ENCODE measurements at places on chromosomes 5 and 9.

DNA sequence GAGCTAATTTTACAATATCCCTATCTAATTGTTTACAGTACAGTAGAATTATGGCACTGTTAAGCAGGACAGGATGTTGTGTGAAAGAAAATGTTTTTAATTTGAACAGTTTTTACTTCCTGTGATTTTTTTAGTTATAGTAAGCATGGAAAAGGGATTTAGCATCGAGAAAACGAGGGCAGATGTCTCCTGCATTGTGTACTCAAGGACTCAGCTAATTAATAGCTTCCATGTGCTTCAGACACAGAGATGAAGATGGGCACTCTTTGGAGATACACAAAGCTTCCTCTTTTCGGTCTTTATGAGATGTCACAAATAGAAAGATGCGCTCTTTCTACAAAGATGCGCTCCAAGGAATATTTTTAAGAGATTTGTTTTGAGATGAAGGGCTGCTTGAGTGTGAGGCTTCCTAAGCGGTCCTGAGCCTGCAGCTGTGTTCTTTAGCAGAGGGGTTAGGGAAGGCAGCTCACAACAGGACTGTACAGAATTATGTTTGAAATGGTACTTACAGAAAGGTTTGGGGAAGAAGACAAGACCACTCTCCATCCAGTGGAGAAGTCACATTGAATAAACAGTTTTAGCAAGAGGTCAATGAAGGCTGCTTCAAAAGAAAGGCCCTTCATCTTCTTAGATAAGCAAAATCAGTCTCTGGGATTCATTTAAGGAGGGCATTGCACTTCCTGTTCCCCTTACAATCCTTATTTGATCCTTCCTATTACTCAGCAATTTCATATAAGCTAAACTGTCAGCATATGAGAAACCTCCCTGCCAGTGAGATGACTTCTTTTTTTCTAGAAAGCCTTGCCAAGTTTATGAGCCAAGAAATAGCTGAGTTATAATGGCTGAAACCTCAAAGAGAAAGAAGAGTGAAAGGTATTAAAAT lies 311.5 kb downstream of the EFNA5 start:
- no peak for DNase-seq

DNA sequence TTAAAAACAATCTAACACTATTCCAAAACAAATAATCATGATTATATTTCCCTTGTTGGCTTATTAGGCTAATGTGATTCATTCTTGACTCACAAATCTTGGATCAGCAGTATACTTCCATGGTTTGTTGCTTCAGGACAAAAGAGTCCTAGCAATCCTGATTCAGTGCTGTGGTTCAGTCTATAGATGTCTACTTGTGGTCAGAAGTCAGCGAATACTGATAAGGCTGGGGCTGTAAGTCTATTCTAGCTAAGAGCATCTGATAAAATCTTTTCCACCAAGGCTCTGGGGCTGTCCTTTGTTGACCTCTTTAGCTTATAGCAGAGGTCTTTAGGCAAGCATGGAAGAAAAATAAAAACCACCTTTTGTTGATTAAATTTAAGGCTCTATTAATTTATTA lies 4.4 kb upstream of the SMIM3 start:
- no peak for DNase-seq

- no peak for DNase-seq
These were observed 908.0 kb upstream of the COX7C start for GRCh38 chr5:85709728-85710127.

DNA sequence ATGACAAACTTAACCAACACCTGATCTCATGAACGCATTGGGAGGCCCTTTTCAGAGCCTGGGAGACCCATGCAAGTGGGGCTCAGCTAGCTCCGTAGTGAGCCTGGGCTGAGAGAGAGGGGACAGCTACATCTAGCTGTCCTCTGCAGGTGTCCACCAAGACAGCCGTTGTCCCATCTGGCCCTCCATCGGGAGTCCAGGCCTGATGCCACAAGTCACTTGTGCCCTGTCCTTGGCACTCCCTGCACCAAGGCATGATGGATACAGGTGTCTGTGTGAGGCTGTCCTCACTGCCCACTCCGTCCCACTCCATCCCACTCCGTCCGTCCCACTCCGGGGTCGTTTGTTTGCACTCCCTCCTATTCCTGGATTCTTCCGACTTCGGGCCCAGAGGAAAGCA lies 2.5 kb upstream of the EDF1 start:
- no peak for DNase-seq

- DNase-seq = no peak
These were observed 412 bp downstream of the IZUMO3 start for GRCh38 chr9:24545285-24545684.

DNA sequence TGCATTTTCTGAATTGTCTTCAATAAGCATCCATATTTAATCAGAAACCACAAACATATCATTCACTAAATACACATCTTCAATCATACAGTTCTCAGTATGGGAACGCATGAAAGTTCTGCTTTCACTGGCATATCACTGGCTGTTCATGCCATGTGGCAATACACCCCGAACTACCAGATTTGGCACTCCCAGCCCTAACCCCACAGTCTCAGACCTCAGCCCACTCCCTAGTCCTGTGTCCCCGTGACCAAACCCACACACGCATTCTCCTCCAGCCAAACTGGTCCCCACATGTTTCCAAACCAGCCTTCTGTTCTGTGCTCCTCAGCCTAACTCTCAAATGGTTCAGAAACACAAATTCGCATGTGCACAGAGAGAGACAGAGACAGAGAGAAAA lies 20.6 kb downstream of the KCNMB1 start:
- DNase-seq = no peak

DNA sequence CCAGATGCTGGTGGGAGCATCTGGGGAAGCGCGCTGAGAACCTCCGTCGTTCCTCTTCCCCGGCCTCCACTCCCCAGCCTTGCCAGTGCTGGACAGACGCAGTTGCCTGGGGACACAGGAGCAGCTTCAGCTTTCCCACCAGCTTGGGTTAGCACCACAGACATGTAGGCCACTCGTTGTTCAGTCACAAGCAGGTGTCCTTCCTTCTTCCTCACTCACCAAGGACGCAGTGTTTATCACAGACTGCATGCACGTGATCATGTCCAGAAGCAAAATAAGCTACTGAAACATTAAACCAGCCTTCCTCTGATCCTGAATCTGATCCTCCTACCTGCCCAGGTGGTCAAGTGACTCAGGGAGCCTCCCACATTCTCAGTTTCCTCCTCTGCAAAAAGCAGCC lies 232.9 kb downstream of the SYK start:
- no peak for DNase-seq

- no peak for DNase-seq
These were observed 1162.9 kb upstream of the WWC1 start for GRCh38 chr5:167128581-167128980.

- no peak for DNase-seq
These were observed 86.9 kb downstream of the UBE2QL1 start for GRCh38 chr5:6535594-6535993.

DNA sequence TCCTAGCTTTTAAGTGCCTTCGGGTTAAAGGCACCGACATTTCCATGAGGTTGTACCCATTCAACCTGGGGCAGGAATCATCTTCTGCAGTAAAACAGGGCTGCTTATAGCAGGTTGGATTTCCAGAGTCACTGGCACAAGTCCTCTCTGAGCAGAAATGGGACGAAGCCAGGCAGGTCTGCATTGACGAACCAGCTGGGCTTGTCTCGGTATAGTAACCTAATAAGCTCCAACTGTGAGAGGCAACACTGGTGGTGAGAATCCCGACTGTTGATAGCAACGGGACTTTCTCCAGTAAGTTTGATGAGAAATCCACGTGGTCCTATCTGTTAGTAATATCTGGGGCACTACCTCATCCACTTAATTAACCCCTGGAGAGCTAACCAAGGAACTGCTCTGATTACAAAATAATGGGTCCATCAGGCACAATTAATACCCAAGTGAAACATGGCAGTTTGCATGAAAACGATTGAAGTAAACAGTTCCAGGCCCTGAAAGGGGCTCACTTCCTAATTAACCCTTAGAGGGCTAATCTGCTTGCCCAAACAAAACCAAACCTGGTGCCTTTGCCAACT lies 491.0 kb upstream of the C9orf72 start:
- no peak for DNase-seq

GRCh38 chr5:40404613-40405012 lies 275.1 kb upstream of the PTGER4 start:
- DNase-seq = no peak

DNA sequence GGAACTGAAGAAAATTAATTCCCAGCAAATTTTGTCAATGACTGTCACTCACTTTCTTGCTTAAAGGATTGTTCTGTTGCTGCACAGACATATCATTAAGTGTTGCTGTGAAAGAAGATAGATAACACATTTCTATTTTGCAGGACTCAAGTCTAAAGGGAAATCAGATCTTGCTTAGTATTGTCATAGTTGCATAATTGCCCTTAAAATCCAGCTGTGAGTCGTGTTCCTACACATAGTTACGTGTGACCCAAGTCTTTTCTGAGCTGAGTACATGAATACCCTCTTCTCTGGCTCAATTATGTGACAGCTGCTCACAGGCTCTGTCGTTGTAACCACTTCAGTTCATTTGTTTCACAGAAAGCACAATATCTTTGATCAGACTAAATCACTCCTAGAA lies 390.8 kb downstream of the DTWD2 start:
- DNase-seq = no peak
